Activated CD4-positive, alpha-beta T cell treated with anti-CD3 and anti-CD28 coated beads, Interleukin-2, amount 50 U/mL, for 48 hours (primary cell): ENCODE measurements at places on chromosomes 16 and 17.

GRCh38 chr16:78939597-78939996 lies 660.9 kb downstream of the MAF start:
- DNase-seq, result no peak

DNA sequence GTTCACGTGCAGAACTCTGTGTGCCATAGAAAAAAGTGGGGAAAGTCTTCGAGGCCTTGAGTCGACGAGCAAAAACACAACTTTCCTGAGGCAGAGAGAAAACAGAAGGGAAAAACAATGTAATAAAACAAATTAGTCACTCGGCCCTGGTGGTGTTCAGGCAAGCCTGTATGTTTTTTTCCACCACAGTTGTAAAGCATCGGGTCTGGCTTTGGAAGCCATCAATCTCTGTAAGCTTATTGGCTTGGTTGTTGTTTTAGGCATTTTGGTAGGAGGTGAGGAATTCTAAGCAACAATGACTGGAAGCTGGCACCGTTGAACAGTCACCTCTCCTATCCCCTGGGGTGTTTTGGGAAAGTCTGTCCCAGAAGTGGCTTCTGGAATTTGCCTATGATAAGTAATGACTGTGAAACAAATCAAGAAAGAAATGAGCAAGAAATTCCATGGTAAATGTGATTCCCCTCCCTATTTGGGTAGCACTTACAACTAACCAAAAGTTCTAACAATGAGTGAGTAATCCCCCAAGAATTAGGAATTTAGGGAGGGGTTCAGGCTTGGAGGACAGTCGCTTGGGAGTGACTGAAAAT lies 2.8 kb downstream of the CDH13 start:
- no peak for DNase-seq

DNA sequence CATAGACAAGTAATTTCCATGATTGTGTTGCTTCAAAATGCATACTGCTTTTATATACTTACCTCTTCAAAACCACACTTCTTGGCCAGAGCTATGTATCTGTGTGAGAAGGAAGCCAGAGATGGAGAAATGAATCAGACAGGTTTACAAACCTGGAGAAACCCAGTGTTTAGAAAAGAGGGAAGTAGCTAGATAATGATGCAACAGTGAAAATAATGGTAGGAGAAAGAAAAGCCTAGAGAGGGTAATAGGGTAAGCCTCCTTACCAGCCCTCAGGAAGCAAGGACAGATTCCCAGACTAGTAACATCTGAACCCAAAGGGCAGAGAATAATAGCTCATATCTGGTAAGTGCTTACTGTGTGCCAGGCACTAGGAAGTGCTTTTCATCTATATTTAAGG lies 250.3 kb upstream of the CDH11 start:
- DNase-seq, result no peak

GRCh38 chr16:55406651-55407050 lies 72.3 kb upstream of the MMP2 start:
- DNase-seq, result no peak

- DNase-seq, result no peak
Measured at GRCh38 chr17:40622509-40622928, 25.1 kb downstream of the SMARCE1 start.

- no peak for DNase-seq
Measured at GRCh38 chr17:55870044-55870443, 119.2 kb downstream of the PCTP start.

DNA sequence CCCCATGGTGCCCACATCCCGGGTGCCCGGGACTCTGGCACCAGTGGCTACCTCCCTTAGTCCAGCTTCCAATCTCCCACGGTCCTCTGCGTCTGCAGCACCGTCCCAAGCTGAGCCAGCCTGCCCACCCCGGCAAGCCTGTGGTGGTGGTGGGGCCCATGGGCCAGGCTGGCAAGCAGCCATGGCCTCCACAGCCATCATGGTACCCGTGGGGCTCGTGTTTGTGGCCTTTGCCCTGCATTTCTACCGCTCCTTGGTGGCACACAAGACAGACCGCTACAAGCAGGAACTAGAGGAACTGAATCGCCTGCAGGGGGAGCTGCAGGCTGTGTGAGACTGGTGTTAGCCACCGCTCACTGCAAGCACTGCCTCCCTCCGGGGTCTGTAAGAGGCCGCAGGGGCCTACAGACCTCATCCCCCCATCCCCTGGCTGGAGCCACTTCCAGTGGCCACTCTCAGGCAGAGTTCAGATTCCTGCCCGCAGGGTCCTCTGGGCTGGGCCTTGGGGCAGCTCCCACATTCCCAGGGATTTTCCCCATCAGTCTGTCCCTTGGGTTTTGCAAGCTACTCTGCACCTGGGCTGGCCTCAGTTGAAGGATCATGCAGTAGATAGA lies 3.9 kb upstream of the SETD1A start:
- DNase-seq, result peak; percentile 71

GRCh38 chr16:77955127-77955526 lies 67.2 kb upstream of the CLEC3A start:
- DNase-seq, result no peak

DNA sequence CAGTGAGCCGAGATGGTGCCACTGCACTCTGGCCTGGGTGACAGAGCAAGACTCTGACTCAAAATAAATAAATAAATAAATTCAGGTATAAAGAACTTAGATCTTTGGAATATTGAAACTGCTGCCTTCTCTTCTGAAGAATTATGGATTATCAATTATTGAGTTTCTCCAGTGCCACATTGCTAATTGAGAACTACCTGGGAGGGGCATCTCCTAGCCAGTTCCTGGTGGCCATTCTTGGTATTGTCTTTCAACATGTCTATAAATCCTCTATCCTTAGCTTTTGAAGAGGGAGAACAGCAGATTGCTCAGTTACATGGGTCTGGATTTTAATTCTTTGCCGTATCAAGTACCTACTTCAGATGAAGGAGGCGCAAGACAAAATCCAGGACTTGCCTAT lies 29.2 kb downstream of the CALCOCO2 start:
- no peak for DNase-seq

- DNase-seq, result no peak
Measured at GRCh38 chr16:9362050-9362449, 270.6 kb downstream of the HAPSTR1 start.

- no peak for DNase-seq
Measured at GRCh38 chr17:2449486-2449885, 48.6 kb upstream of the MNT start.

DNA sequence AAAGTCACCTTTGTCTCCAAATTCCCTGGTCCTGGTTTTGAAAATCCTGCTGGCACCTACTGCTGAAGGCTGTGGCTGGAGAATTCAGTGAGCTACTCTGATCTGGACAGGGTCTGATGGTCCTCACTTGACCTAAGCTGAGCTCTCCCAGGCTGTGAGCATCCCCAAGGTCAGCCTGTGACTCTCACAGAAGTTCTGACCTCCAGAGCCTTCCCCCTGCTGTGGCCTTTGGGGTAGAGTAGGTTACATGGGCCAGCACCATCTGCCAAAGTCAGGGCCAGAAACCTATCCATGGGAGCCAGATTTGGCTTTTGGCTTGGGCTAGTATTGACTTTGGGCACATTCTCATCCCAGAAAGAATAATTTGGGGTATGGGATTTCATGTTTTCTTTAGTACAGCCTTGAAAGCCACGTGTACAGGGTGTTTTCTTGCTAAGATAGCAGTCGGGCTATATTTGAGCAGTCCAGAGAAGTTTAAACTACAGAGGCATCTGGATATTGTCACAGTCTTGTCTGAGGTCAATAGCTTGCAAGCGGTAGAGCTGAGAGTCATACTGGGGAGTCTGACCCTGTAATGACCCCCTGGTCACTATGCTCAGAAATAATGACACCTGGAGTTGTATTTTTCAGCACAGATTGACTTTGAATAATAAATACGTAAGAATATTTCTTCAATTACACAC lies 6.2 kb upstream of the AGRP start:
- DNase-seq, result no peak

DNA sequence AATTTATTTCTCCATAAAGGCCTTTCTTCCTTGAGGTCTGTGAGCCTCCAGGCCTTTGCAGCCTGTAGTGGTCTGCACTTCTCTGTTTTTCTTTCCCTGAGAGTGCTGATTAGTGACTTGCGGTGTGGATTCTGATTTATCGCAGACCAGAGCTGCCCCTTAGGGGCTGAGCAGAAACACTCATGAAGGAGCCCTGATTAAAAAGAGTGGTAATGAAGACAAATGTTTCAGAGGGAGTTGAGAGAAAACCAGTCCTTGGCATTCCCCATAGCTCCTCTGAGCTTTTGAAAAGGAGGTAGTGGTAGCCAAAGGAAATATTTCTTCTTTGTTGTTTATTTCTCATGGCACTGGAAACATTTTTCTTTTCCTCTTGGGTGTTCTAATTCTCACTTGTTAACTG lies 268.1 kb upstream of the TBX2 start:
- no peak for DNase-seq

- no peak for DNase-seq
Measured at GRCh38 chr16:81369888-81370504, 55.2 kb downstream of the GAN start.

GRCh38 chr16:17397499-17397891 lies 73.3 kb downstream of the XYLT1 start:
- DNase-seq, result no peak

GRCh38 chr17:72466199-72466598 lies 345.4 kb downstream of the SOX9 start:
- no peak for DNase-seq

DNA sequence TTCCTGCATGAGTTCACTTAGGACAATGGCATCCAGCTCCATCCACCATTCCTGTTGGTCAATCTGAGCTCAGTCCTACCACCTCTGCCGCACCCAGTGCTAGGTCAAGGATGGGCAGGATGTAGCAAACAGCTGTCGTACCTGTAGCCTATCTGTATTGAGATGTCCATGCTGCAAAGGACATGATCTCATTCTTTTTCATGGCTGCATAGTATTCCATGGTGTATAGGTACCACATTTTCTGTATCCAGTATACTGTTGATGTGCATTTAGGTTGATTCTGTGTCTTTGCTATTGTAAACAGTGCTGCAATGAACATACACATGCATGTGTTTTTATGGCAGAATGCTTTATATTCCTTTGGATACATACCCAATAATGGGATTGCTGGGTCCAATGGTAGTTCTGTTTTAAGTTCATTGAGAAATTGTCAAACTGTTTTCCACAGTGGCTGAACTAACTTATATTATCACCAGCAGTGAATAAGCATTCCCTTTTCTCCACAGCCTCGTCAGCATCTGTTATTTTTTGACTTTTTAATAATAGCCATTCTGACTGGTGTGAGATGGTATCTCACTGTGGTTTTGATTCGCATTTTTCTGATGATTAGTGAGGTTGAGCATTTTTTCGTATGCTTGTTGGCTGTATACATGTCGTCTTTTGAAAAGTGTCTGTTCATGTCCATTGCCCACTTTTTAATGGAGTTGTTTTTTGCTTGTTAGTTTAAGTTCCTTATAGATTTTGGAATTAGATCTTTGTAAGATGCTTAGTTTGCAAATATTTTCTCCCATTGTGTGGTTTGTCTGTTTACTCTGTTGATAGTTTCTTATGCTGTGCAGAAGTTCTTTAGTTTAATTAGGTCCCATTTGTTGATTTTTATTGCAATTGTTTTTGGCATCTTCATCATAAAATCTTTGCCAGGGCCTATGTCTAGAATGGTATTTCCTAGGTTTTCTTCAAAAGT lies 7.2 kb upstream of the MRTFB start:
- DNase-seq, result no peak

DNA sequence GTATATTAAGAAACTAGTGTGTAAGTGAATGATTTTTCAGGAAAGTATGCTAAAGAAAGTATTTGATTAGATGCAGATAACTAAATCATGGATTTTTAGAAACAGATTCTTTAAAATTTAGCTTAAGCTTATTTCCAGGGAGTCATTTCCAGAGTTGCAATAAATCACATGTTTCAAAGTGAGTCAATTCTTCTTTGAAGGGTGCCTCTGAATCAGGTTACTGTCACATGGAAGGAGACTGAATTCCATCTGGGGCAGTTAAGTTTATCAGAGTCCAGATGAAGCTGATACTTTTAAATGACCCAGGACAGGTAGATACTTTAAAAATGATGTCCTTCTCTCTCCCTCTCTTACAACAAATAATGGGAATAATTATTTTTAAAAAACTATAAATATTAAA lies 5.0 kb downstream of the MFSD11 start:
- DNase-seq, result no peak

DNA sequence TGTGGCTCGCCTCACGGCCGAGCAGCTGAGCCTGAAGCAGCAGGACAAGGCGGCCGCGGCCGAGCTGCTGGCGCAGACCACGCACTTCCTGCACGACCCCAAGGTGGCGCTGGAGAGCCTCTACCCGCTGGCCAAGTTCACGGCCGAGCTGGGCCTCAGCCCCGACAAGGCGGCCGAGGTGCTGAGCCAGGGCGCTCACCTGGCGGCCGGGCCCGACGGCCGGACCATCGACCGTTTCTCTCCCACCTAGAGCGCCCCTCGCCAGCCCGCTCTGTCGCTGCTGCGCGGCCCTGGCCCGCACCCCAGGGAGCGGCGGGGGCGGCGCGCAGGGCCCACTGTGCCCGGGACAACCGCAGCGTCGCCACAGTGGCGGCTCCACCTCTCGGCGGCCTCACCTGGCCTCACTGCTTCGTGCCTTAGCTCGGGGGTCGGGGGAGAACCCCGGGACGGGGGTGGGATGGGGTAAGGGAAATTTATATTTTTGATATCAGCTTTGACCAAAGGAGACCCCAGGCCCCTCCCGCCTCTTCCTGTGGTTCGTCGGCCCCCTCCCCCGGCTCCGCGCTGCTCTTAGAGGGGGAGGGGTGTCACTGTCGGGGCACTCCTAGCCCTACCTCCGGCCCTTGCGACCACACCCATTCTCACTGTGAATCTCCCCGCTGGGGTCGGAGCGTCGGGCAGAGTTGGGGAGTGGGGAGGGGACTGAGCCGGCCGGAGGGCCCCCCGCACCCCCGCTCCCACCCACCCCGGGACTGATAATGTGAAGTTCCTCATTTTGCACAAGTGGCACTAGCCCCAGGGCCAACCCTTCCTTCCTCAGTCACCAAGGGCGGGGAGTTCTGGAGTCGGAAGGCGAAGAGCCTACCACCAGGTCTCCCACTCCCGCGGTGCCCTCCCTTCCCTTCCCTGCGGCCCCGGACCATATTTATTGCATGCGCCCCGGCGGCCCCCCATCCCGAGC lies 4.0 kb downstream of the HIC1 start:
- DNase-seq, result peak; percentile 83

GRCh38 chr16:49674351-49674851 lies 181.5 kb downstream of the ZNF423 start:
- no peak for DNase-seq

DNA sequence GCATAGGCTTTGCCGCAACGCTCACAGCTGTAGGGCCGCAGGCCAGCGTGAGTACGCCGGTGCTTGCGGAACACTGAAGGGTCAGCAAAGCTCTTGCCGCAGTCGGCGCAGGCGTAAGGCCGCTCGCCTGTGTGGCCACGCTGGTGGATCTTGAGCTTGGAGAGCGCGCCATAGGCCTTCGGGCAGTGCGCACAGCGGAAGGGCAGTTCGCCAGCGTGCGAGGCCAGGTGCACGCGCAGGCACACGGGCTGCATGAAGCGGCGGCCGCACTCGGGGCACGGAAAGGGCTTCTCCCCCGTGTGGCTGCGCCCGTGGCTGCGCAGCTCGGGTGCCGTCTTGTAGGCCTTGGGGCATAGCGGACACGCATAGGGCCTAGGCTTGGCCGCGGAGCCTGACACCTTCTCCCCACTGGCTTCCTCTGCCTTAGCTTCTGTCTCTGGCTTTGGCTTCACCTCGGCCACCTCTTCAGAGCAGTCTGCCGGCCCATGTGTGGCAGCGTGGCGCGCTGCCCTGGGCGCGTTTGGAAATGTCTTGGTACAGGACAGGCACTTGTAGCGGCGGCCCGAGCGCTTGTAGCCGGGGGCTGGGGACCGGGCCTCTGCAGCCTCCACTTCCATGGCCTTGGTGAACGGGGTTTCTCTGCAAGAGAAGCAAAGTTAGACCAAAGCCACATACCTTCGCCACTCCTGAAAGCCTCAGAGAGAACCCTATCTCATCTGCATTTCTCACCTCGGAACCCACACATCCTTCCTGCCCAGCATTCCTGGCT lies 10.0 kb downstream of the ZNF668 start:
- DNase-seq, result no peak

- DNase-seq, result no peak
Measured at GRCh38 chr16:4067262-4068001, 48.8 kb downstream of the ADCY9 start.
